Right renal cortex interstitium (tissue), 3 donors: ENCODE measurements at places on chromosomes 7 and 10. TPM values are rescaled to one million over a fixed set of nuclear protein-coding genes. Genes with fewer than 3 reads are reported as not detected.

- DNase-seq, result no peak
Measured at GRCh38 chr7:69608878-69609277, 10.6 kb downstream of the AUTS2 start.

DNA sequence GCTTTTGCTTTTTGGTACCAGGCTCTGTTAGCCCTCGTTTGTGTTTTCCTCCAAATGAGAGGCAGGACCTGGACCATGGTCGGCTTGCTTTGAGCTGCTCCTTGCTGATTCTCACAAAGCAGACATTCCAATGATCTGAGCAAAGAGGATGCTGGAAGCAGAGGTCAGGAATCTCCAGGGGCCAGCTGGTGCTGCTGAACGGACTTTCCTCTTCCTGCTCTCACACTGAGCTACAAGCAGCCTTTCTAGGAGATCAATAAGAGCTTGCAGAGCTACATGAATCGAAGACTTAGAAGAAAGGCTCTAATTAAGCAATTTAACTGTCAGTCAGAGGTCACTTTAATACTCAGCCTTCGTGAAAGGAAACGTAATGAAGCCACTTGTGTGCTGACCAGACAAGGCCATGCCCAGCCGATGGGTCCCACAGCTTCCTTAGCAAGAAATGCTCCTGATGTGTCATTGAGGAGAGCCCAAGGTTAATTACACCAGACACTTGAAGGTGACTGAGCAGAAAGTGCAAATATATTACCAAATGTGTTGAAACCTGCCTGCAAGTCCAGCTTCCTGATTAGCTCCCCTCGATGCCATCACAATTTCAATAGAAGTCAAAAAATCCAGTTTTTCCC, 151.3 kb upstream of the RSU1 start:
- DNase-seq, result no peak

- no peak for DNase-seq
Measured at GRCh38 chr7:77765906-77766800, 32.1 kb downstream of the TMEM60 start.

- no peak for DNase-seq
Measured at GRCh38 chr10:29714096-29714874, 79.5 kb upstream of the SVIL start.

GRCh38 chr10:11213137-11213536, 195.5 kb downstream of the CELF2 start:
- no peak for DNase-seq

DNA sequence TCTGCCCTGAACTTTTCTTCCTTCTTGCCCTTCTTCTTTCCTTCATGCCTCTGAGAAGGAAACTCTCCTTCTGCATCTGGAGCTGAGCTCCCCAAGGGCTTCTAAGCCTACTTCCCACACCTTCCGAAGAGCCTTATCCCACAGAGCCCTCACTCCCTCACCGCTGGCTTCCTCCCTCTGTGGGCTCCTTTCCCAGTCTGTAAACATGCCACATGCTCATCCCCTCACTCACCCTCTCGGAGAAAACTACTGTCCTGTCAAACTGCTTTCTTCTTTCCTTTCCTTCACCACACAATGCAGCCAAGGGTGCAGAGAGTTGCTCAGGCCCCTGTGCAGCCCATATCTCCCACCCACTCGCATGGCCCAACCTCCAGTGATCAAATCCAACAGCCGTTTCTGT, 18.1 kb downstream of the ANKRD16 start:
- no peak for DNase-seq

DNA sequence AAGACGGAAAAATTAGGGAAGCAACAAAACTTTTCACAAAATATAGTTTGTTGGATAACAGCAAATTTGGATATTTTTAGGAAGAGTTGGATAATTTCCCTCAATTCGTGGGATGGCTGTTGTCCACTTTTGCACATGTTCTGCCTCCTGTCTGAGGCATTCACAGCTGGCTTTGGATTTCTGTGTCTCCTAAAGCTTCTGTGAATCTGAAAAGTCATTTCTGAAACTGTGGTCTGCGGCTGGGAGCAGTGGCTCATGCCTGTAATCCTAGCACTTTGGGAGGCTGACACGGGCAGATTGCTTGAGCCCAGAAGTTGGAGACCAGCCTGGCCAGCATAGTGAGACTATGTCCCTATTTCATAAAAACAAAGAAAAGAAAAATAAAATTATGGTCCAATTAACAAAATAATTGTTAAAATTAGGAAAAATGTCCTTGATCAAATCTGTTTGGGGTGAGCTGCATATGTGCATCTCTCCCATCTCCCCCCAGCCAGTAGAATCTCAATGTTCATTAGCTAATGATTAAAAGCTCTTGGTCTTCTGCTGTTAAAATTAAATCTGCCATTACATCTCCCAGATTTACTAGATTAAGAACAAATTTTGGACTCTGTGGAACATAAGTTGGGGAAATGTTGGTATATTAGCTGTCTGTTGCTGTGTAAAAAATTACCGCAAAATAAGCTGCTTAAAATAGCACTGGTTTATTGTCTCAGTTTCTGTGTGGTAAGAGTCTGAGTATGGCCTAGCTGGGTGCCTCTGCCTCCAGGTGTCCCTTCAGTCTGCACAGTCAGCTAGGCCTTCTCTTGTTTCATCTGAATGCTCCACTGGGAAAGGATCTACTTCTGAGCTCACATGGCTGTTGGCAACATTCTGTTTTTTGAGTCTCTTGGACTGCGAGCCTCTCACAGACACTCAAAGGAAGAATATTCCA, 332.0 kb upstream of the FZD1 start:
- no peak for DNase-seq

GRCh38 chr7:117332031-117332430, 9.2 kb upstream of the WNT2 start:
- DNase-seq, result no peak

DNA sequence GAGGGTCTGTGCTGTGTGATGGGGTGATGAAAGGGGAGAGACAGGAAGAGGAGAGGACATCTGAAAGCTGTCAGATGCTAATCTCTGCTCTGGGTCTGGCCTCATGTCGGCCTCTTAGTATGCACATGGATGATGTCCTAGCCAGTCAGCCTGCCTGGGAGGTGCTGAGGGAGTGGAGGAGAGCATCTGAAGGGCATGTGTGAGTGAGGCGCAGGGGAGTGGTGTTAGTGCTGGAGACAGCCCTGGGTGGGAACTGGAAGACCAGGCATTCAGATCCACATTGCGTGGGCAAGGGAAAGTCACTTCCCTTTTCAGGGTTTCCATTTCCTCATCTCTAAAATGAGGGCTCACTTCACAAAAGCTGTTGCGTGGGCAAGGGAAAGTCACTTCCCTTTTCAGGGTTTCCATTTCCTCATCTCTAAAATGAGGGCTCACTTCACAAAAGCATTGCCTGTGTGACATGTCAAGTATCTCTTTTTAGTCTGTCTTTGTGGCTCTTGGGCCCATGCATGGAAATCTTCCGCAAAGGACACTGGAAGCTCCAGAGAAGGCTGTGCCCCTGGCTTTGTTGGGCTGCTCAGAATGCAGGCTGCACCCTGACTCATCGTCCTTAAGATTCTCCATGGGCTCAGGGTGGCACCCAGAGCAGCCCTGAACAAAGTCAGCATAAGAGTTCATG, 10.0 kb downstream of the SFTPD start:
- no peak for DNase-seq

DNA sequence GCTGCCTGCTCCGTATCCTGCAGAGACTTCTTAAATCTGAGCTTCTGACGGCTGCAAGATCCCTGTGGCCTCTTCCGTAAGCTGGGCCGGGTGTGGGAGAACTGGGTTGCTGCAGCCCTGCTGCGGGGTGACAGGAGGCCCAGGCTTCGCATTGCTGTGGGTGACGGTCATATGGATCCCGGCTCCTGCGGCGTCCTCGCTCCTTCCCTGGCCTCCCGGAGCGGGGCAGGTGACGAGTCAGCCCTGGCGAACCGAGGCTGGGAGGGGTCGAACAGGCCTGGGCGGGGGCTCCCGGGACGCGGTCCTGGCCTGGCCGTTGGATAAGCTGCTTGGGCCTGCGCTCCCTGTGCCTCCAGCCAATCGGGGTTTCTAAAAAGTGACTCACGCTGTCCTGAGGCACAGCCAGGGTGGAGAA, 7.8 kb upstream of the UBE2D1 start:
- no peak for DNase-seq

DNA sequence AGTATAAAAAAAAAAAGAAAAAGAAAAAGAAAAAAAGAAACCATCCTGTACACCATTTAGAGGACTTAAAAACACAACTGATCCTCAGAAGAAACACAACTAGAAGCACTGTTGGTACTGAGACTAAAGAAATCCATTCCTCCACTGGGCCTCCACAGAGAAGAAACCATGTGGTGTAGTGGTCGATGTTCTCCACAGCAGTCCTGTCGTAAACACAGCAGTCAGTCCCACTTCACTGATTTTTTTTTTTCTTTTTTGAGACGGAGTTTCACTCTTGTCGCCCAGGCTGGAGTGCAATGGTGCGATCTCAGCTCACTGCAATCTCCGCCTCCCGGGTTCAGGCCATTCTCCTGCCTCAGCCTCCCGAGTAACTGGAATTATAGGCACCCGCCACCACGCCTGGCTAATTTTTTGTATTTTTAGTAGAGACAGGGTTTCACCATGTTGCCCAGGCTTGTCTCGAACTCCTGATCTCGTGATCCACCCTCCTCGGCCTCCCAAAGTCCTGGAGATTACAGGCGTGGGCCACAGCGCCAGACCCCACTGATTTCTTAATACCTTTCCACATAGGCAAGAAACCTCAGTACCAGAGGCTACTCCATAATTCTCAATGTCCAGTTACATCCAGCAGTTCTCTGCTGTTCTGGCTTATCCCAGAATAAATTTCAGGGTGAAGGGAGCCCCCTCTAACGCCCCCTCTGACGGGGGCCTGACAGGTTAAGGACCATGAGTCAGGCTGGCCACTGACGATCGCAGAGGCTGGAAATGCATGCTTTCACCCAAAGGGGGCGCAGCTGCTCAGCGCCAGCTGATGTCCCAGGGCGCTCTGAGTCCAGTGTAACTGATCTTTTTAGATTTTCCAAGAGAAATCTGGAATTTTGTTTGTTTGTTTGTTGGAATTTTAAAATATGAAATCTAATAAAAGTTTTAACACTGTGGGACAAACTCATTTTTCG, 24.8 kb upstream of the FFAR4 start:
- DNase-seq, result no peak

GRCh38 chr10:625333-625696, 64.2 kb downstream of the DIP2C start:
- DNase-seq, result no peak

- no peak for DNase-seq
Measured at GRCh38 chr7:8086239-8086638, 117.6 kb downstream of the GLCCI1 start.

GRCh38 chr10:102090772-102091171, 25.6 kb downstream of the HPS6 start:
- no peak for DNase-seq

- no peak for DNase-seq
Measured at GRCh38 chr7:1028775-1029636, 15.3 kb upstream of the GPR146 start.

GRCh38 chr10:47402641-47403301, 18.7 kb upstream of the ZNF488 start:
- no peak for DNase-seq

DNA sequence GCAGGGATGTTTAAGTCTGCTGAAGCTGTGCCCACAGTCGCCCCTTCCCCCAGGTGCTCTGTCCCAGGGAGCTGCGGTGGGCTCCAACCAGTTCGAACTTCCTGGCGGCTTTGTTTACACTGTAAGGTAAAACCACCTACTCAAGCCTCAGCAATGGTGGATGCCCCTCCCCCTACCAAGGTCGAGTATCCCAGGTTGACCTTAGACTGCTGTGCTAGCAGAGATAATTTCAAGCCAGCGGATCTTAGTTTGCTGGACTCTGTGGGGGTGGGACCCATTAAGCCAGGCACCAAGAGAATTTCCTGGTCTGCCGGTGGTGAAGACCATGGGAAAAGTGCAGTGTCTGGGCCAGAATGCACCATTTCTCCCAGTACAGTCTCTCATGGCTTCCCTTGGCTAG, 56.0 kb downstream of the CCDC7 start:
- no peak for DNase-seq

- DNase-seq, result no peak
Measured at GRCh38 chr10:31599626-31600504, 280.8 kb downstream of the ZEB1 start.

DNA sequence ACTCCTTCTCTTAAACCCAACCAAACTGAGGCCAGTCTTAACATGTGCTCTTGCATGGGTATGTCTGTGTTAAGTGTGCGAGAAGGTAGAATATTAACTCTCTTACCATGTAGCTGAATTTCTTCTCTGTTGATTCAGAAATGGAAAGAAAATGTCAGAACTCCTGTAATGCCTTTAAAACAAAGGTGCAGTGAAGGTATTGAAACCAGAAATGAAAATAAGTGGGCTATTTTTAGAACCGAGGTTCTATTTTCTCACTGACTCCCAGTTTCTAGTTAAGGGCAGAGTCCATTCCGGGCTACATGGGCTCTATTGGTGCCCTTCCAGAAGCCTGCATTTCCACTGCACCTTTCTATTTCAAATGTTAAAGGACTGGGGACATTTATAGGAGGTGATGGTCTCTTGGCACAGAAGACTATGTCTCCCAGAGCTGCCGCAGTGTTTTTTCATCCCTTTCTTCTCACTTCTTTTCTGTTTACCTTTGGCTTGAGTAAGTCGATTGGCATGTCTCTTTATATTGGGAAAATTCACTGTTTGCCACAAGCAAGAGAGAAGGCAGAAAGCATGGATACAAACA, 174.9 kb downstream of the LRMDA start:
- DNase-seq, result no peak

- DNase-seq, result no peak
Measured at GRCh38 chr7:131219312-131220041, 108.2 kb upstream of the MKLN1 start.

DNA sequence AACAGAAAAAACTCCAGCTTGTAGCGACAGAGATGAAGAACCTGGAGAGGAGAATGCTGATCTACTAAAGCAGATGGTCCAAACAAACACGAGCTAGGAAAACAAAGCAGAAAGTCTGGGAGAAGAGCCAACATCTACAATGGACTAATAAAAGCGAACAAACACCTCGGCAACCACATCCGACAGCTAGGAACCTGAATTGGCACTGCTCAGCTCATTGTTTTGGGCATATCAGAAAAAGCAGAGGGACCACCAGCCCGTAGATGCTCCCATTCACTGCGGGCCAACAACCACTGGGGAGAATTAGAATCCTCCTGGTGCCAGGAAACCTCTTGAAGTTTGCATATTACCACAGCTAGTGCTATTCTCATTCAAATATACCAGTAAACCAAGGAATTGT, 204.7 kb downstream of the NXPH1 start:
- DNase-seq, result no peak

- no peak for DNase-seq
Measured at GRCh38 chr7:108226816-108227299, 96.7 kb upstream of the LAMB4 start.

PAX2 gene
- 141 TPM for polyA plus RNA-seq

PRKAR1B gene
- polyA plus RNA-seq, result 34.9 TPM

SHOC2 gene
- 43.2 TPM for polyA plus RNA-seq

AMZ1 gene
- 0.27 TPM for polyA plus RNA-seq

EDRF1 gene
- polyA plus RNA-seq, result 33.4 TPM

ARMC3 gene
- polyA plus RNA-seq, result 14.3 TPM

VGF gene
- polyA plus RNA-seq, result 0.08 TPM

SLC18A3 gene
- not detected for polyA plus RNA-seq

HYCC1 gene
- polyA plus RNA-seq, result 22.5 TPM
